ENCODE measurements at places on chromosomes 13 and 19.

DNA sequence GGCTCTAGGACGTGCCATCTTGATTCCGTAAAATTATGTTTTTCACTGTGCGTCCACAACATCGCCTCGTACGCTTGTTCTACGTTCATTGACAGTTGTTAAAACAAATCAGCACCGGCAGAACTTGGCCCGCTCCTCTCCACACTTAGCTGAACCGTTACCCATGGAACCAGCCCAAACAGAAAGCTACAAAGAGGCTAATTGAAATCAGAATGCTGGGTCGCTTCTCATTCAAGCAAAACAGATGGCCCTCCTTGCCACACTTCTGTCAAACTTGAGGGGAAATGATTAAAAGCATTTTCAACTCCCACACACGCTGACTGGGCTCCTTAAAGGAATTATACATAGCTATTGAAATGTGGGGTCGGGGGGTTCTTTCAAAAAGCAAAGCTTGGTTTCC lies 71.6 kb downstream of the TM9SF2 start:
- DNase-seq, result no peak

DNA sequence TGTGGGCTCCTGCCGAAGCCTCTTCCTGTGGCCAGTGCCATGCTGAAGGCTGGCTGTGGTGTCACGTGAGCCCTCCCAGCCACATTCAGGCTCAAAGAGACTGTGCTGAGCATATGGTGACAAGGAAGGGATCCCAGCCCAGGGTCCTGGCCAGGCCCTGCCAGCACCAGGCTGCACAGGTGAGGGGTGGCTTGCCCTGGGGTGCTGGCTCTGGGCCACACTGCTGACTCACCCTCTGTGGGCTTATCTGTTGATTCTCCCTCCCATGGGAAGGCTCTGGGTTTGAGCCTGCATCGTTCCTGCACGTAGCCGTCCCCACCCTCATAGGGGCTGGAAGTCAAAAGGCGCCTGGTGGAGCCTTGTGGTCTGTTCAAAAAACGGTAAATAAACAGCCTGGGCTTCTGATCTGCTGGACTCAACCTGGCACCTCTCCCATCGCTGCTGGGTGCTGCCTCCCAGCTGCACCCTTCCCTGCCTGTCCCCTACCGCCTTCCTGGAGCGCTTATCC lies 31.1 kb downstream of the DNM2 start:
- DNase-seq, result peak; percentile 56

DNA sequence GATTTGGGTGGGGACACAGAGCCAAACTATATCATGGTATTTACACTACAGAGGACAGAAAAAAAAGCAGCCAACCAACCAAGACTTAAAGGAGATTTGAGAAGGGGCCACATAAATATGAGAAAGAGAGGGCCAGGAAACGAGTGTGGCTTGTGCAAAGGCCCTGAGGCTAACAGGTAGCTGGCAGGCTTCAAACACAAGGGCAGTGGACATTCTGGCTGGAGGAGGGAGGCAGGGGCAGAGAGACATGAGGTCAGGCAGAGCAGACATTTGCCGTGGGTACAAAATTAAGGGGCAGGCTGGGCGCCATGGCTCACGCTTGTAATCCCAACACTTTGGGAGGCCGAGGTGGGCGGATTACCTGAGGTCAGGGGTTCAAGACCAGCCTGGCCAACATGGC lies 278.7 kb downstream of the FOXO1 start:
- no peak for DNase-seq

DNA sequence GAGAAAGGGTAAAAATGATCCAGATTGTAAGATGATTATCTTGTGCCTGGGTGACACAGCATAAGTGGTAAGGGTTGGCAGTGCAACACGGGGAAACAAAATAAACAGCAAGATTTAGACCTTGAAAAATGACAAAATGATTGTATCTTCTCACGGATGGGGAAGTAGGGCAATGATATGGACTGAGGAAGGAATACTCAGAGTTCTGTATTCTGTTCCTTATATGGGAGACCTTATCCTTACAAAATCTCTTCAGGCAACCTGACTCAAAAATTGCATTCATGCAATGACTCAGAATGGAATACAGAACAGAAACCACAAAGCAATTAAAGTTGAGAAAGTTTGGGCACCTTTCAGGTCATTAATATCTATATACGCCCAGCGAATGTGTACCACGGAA lies 149.0 kb downstream of the HS6ST3 start:
- DNase-seq, result no peak

GRCh38 chr19:1216756-1217155 lies 11.2 kb downstream of the STK11 start:
- DNase-seq, result no peak

- no peak for DNase-seq
These were observed 207.6 kb downstream of the DACH1 start for GRCh38 chr13:71659404-71659803.

GRCh38 chr13:102779436-102780159 lies 6.0 kb upstream of the TEX30 start:
- no peak for DNase-seq

- no peak for DNase-seq
These were observed 19.6 kb downstream of the MBNL2 start for GRCh38 chr13:97241761-97242160.

GRCh38 chr13:103140001-103140671 lies 73.9 kb upstream of the SLC10A2 start:
- DNase-seq, result peak; percentile 16

DNA sequence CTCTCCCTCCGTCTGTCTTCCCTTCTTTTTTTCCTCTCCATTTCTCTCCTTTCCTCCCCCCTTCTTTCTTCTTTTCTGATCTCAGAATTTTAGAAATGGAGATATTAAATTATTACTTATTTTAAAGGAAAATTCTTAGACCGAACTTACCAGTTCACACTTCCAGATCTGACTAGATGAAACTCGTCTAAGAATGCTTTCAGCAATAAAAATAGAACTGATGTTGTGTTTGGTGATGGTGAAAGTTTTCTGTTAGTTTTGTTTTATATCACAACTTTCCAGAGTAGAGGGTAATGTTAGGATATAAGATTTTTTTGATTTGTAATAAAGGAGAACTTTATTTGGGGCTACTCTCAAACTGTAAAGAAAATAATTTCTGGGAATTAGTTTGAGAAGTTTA lies 29.9 kb downstream of the UCHL3 start:
- DNase-seq, result no peak

GRCh38 chr13:41137951-41138350 lies 5.3 kb upstream of the KBTBD6 start:
- DNase-seq, result no peak

DNA sequence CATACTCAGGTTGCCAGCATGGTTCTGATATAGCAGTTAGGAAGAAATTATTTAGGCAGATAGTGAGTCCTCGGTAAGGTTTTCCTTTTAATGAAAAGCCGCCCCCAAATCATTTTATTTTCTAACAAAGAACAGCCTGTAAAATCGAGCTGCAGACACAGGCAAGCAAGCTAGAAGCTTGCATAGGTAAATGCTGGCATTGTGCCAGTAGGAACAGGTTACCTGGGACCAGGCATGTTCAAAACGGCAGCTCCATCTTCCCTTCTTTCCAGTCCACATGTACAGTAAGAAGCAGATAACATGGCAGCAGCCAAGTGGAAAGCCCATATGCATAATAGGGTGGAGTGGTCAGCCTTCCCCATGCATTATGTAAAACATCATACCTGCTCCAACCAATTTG lies 71.1 kb downstream of the UGGT2 start:
- no peak for DNase-seq

DNA sequence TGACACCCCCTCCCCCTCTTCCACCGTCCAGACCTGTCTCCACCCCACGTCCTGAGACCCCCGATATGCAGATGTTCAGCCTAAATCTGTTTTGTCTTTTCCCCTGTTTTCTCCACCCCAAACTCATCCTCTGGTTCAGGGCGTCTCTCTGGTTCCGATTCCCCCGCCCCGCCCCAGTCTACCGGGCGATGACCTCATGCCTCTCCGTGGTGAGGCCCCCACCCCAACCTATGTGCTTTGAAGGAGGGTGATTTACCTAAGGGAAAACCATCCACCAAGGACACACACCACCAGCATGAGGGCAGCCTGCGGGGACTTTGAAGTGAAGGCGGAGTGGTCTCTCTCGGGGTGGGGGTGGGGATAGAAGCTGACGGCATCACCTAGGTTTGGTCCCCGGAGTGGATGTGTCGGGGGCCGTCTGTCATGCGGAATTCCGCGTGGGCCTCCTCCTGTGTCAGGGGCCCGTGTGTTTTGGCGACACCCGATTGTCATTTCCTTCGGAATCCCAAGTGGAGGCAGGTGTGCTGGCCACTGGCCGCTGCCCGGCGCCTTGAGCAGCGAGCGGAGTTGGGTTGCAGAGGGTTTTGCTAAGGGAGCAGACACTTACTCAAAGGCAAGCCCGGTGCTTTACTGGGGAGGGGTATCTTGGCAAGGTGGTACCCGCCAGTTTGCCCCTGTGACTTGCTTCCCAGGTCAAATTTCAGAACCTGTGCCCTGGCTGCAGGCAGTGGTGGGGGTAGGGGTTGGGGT lies 1.4 kb downstream of the FZR1 start:
- DNase-seq, result peak; percentile 17

- DNase-seq, result no peak
These were observed 96.3 kb downstream of the MYCBP2 start for GRCh38 chr13:77230560-77230959.

DNA sequence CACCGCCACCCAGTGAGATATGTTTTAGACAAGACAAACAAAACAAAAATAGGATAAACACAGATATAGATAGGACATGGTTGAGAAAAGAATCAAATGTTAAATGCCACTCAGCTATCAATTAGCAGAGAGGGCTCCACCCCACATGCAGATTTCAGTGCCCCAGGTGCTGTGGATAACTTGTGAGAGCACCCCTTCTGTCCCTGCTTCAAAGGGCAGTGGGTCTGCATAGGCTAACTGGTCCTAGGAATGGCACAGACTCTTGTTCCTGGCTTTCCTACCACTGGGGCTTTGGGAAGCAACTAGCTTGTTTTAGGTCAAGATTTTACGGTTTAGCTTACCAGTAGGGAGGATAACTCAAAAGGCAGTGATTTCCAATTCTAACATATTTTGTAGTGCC lies 460.3 kb downstream of the TSHZ3 start:
- no peak for DNase-seq

DNA sequence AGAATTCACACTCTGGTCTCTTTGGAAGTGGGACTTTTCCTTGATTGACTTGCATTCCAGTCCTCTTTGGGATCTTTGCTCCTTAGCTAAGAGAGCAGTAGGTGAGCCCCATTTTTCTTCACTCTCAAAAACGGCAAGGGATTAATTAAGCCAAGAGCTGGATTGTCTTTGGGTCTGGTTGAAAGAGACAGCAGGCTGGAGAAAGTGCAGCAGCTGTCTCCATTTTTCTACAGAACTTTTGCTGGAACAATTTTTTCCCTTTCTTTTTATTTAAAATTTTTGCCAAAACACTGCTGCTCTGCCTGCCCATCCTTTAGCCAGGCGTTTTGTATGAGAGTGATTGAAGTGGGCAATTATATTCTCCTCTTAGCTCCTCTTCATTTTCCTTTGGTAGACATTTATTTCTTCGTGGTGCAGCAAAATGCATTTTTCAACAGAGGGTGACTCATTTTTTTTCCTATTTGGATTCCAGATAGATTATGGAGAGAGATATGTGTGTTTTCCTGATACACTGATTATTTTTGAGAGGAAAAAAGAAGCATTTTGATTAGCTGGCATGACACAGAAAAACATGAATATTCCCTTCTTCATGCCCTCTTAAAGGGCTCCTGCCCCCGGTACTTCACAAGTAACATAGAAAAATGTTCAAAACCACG lies 371.2 kb upstream of the NBEA start:
- DNase-seq, result no peak

GRCh38 chr19:604355-604754 lies 14.7 kb downstream of the HCN2 start:
- no peak for DNase-seq

GRCh38 chr19:55456347-55456746 lies 5.1 kb downstream of the ISOC2 start:
- no peak for DNase-seq

DNA sequence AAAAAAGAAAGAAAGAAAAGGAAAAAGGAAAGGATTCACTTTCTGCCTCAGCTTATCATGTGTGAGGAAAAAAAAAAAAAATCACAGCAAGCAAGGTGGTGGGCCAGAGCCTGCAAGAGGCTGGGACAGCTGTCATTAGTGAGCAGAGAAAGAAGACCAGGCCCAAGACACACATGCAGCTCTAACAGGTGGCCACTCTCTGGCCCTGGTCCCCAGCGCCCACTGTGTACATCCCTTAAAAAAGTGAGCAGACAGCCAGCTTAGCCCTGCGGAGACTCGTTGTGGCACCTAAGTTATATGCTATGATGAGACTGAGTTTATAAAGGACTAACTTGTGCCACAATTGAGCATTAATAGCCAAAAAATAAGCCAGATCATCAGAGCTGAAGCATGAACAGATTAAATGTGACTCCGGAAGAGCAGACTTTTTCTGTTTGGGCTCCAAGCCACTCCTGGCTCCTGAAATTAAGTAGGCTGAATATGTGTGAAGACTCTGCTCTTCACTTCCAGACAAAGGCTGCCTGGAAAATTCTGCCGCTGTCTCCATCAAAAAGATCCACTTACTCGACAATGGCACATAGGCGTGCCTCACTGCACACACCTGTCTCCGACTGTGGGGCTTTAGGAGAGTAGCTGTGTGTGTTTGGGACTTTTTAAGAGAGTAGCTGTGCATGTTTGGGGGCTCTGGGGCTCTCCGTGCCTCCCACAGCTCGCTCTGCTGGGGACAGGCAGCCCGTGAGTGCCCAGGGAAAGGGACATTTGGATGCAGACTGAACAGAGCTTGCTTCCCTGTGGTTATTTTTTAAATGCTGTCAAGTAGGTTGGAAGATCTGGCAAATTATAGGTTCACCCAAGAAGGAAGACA lies 55.0 kb downstream of the LATS2 start:
- no peak for DNase-seq

DNA sequence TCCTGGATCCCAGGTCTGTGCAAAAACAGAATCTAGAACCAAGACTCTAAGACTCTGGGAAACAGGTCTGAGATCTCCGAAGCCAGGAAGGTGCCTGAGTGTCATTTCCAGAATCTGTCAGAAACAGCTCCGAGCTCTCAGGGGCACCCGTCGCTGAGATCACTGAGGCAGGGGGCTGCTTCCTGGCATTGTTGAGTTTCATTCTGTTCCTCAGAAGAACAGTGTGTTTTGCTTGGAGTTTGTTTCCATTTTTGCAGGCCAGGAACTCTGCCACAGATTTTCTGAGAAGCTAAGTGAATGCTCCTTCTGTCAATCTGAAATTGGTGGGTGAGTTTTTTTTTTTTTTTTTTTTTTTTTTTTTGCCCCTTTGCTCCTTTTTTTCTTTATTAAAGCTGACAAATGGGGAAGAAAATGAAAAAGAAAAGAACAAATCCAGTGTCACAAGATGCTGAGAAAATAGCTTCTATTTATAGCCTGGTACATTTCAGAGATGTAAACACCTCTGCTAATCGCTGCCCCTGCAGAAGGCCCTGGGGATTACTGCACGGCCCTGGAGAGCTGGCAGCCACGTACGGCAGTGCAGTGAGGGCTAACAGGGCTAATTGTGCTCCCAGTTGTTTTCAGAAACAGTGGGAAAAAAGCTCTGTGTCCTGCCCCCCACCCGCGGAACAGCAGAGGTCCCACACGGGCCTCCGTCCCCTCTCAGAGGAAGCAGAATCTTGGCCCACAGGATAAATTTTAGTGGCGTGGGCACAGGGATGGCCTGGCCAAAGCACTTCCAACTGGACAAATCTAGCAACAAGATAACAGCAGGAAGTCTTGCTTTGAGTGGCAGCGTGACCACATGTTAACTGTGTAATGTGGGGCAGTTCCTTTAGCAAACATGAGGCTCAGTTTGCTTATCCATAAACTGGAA lies 237.6 kb upstream of the IRS2 start:
- no peak for DNase-seq

GRCh38 chr13:77857531-77858209 lies 61.0 kb downstream of the EDNRB start:
- DNase-seq, result no peak
